ENCODE measurements at places on chromosomes 12 and 14.
A peak's percentile ranks its signal among the peaks of the same experiment; 100 is the strongest.

GRCh38 chr12:53935383-53936341 is 3.0 kb upstream of the HOXC13 start:
- no peak for DNase-seq

DNA sequence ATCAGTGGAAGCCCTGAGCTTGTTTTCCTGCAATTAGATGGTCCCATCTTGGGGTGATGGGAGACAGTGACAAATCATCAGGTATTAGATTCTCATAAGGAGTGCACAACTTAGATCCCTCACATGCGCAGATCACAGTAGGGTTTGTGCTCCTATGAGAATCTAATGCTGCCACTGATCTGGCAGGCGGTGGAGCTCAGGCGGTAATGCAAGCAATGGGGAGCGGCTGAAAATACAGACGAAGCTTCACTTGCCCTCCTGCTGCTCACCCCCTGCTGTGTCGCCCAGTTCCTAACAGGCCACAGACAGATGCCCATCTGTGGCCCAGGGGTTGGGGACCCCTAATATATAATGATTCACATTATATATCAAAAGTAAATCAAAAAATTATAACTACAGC is 258.8 kb upstream of the USP15 start:
- DNase-seq: no peak

DNA sequence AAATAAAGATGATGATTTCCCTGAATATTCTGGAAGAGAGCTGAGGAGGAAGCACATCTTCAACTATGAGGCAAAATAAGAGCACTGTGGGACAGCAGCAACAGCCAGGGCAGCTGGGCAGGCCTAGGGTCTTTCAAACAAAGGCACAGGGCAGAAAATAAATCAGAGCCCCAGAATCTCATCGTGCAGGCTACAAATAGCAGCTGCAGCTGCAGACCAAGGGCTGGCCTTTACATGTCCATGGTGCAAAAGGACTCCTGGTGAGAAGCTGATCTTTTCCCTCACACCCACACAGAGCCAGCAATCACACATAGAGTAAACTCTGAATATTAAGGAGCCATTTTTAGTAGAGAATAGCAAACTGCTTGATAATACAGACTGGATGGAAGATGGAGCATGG is 13.6 kb upstream of the MYBPC1 start:
- DNase-seq: no peak

DNA sequence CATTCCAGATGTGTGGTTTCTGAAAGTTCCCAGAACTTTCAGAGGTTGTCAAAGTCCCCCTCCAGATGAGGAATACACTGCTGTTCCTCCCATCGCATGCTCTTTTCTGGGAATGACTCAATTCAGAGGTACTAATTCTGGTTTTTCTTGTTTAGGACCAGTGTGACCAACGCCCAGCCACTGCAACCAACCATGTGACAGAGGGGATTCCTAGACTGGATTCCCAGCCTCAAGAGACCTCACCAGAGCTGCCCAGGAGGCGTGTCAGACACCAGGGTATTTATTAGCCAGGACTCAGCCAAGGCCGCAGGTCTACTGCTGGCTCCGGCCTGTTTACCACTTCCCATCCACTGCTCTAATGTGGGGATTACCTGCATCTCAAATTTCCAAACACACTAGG is 24.2 kb downstream of the TRAFD1 start:
- DNase-seq: no peak

- no peak for DNase-seq
Measured at GRCh38 chr12:85820101-85820500, 16.1 kb downstream of the RASSF9 start.

DNA sequence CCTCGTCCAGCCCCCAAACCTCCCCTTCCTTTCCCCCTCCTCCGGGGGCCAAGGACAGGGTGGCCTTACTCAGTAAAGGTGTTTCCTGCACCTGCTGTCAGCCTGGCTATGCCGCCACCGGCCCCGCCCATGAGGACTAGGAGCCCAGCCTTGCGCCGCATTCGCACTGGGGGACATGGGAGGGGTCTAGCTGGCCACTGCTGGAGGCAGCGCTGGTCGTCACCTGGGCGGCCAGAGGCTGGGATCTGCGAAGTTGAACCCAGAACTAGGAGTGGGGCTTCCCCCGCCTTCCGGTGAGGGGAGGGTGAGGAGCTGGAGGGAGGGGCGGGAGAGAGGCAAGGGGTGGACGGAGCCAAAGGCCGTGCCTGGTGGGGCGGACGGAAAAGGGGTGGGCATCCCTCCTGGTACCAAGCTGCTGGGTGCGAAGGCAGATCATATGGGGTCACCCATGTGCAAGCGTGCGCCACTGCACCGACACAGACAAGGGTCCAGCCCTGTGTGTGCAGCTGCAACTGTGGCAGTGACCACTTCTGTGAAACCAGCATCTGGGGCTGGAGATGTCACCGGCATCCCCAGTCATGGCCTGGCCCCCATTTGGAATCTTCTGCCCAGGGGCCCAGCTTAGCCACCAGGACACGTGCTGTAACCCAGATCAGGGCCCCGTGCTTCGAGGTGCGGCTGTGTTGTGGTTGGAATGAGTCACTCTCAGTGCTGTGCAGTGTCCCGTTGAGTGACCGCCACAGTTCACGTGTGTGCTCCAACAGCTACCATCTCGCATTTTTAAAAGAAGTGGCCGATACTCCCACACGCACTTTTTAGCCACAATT is 8.5 kb downstream of the AMN start:
- peak; percentile 39 for DNase-seq

GRCh38 chr12:102478405-102479098 is 1.8 kb downstream of the IGF1 start:
- DNase-seq: no peak

- DNase-seq: peak; percentile 4
Measured at GRCh38 chr12:81329085-81329484, 251.2 kb downstream of the ACSS3 start.

GRCh38 chr12:4562034-4562657 is at the start of gene DYRK4:
DYRK4 (plus strand) TSS chr12:4562208; CDS start chr12:4562246, 38 bp downstream.
- DNase-seq: no peak

DNA sequence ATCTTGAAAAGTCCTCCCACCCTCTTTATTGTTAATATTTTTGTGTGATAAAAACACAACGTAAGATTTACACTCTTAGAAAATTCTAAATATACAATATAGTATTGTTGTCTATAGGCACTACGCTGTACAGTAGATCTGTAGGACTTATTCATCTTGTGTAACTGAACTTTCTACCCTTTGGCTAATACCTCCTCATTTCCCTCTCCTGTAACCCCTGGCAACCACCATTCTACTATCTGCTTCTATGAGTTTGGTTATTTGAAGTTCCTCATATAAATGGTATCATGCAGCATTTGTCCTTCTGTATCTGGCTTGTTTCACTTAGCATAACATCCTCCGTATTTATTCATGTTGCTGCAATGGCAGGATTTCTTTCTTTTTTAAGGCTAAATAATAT is 5.2 kb upstream of the CLEC9A start:
- DNase-seq: no peak

DNA sequence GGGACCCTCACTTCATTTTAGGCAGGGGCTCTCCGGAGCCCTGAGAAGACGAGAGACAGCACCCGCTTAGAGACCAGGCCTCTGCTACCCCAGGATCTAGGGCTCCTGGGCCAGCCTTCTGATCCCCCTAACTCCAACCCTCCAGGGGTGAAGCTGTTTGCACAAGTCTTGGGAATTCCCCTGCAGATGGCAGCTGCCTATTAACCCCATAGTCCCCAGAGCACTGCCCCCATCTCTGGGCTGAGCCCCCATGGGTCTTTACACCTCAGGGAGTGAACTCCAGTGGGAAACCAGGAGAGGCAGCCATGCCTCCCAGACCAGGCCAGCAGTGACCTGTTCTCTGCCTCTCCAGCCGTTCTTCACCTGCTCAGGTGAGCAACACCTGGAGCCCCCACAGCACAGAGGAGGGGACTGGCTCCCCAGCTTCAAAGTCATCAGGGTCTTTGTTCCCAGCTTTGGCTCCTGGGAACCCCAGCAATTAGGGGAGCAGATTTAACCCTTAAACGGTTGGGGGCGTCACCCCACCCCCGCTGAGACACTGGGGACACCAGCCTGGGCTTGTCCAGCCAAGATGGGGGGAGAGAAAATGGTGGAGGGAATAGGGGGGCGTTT is 2.3 kb downstream of the WNT10B start:
- no peak for DNase-seq

- DNase-seq: no peak
Measured at GRCh38 chr12:66197495-66197921, 8.5 kb downstream of the IRAK3 start.

GRCh38 chr12:44059476-44059875 is 223.6 kb downstream of the TMEM117 start:
- no peak for DNase-seq

DNA sequence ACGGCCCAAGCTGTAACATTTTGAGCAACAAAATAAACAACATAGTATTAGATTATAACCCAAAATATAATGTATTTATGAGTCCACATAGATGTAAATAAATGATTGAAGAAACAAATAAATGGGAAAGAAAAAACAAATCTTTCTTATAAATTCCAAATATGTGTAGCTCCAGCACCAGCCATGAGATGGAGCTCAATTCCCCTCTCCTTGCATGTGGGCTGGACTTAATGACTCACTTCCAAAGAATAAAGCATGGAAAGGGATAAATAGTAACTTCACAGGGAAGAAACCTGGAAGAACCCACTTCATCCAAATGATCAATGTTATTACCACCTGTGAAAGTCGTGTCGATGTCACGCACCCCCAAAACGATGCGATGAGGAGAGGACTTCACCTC is 158.8 kb downstream of the RPAP3 start:
- peak; percentile 37 for DNase-seq

All from urothelium cell line (cell line).